ENCODE measurements at places on chromosomes 3 and 15. TPM values are rescaled to one million over a fixed set of nuclear protein-coding genes. Genes with fewer than 3 reads are reported as not detected.

The TXNRD3 gene
- total RNA-seq: 11.4 TPM

DNA sequence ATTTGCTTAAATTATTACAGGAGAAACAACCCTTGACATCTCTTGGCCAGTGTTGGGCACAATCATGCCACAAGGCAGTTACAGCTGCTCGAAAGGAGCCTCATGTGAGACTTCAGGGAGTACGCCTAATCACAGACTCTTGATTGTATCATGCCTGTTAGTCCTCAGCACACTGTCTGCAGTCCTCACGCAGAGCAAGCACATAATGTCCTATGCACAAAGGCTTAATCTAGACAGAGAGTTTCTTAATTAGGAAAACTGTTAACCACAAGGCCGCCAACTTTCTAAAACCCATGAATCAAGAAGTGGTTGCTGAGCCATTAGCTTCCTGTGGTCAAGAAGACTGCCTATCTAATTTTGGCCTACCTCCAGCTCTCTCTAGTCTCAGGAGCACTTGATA, 172.0 kb downstream of the UNC13C start:
- no peak for DNase-seq

- no peak for DNase-seq
Measured at GRCh38 chr3:14329116-14329830, 73.1 kb upstream of the SLC6A6 start.

DNA sequence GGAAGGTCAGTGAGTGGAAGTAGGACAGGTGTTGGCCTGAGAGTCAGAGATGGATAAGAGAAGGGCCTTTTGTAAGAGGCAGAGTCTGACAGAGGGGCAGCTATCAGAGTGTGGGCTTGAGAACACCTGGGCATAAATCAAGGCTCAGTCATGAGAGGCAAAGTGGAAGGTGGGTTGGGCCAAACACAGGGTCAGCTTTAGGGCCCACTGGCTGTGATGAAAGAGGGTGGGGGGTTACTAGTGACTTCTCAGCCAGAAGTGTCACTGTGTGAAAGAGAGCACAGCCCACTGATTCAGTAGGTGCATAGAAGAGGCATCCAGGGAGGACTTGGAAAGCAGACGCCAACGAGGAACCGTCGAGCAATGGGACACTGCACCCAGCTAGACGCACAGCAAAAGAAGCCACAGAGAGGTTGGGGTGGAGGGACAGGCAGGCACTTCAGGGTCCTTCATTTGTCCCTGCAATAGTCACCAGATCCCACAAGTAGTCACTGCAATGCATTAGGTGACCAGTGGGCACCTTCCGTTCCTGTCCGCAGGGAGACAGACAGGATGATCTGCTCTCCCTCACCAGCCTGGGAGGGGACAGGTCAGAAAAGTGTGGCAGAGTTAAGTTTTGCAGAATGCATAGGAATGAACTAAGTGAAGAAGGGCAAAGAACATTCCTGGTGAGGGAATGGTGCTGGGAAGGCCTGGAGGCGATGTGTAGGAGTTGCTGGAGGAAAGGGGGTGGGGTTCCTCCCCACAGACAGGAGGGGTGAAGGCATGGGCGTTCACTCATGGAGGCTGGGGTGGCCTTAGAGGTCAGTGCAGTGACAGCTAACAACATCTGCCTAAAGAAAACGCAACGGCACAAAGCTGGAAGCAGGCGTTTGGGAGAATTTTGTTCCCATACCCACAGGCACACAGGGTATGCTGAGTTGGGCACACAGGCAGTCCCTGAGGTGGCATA, 36.3 kb downstream of the MESD start:
- DNase-seq: no peak
